Colonic mucosa (tissue), 4 donors: ENCODE measurements at places on chromosomes 2 and 18. TPM values are rescaled to one million over a fixed set of nuclear protein-coding genes. Genes with fewer than 3 reads are reported as not detected.

MYO1B gene
- 78.2 TPM for total RNA-seq

- no peak for DNase-seq
Observed at GRCh38 chr2:70145851-70146739, 44.7 kb downstream of the C2orf42 start.

DNA sequence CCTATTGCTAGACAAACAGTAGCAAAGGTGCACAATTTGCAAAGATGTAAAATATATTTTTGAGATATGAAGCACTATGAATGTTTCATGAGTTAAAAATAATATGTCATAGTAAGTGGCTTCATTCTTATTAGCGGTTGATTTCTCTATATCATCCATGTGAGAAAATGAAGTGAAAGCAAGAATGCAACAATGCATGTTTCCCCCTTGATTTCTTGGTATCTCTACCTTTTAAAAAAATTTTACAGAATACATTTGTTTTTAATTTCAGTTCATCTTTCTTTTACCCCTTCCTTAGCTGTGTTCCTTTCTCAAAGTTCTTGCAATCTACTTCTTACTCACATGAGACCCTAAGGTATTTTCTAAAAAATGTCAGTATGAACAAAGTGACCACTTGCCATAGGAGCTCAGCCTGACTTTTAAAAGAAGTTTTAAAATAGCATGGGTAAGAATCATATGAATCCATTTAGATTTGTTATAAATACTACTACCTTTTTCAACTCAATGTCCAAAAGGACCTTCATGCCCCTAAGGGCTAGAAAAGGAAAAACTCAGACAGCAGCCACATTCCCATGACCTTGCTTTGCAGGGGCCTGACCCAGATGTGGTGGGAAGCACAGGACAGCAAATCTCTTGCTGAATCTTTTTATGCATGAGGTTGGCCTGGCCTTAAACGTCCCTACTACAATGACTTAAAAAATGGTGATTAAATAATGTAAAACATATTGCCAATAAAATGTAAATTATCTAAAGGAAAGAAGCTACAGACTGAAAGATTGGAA lies 14.8 kb upstream of the SLC38A11 start:
- DNase-seq: no peak

GRCh38 chr18:50128506-50129271 lies 66.3 kb downstream of the MYO5B start:
- peak; percentile 87 for DNase-seq

- DNase-seq: no peak
Observed at GRCh38 chr2:112831946-112832840, 4.4 kb downstream of the IL1B start.

GRCh38 chr2:144117086-144117485 lies 402.8 kb downstream of the ZEB2 start:
- DNase-seq: no peak

GRCh38 chr2:237885111-237885930 lies 25.9 kb downstream of the RAMP1 start:
- DNase-seq: no peak

DNA sequence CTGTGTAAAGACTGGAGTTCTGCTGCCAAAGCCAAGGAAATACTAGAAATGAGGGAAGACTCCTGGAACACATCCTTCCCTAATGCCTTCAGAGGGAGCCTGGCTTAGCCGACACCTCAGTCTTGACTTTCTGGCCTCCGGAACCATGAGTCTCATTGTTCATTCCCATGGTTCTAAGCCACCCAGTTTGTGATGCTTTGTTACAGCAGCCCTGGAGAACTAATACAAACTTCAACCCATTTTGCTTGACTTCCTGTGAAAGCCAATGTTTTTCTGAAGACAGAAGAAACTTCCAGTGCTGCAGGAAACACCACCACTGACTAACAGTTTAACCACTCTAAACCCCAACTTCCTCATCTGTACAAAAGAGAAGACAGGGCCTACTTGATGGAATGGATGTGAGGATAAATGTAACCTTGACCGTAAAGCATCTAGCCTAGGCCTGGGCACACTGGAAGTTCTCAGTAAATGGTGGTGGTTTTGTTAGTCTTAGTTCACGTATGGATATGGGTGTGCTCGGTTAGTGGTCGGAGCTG lies 85.9 kb upstream of the RFX8 start:
- no peak for DNase-seq

- DNase-seq: no peak
Observed at GRCh38 chr2:85917887-85918795, 29.4 kb upstream of the ST3GAL5 start.

DNA sequence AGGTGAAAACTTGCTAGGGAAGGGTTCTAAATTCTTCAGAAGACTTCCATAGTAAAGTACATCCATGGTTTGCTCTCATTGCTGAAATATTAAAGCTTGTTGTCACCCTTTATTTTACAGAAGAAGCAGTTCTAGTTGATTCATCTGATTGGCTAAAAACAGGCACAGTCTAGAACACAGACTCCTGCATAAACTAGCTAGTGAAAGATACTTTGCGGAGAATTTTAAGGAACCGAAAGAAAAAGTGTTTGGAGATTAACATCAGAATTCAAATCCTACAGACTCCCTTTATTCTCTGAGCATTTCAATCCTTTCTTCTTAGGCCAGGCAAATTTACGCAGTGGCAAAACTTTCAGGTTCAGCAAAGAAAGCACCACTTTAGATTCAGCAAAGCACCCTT lies 1076.5 kb upstream of the ZEB2 start:
- no peak for DNase-seq

WDR12 gene
- total RNA-seq: 42.0 TPM

LRP2 gene
- total RNA-seq: not detected

GRCh38 chr2:236748801-236749200 lies 179.2 kb downstream of the ACKR3 start:
- no peak for DNase-seq

DNA sequence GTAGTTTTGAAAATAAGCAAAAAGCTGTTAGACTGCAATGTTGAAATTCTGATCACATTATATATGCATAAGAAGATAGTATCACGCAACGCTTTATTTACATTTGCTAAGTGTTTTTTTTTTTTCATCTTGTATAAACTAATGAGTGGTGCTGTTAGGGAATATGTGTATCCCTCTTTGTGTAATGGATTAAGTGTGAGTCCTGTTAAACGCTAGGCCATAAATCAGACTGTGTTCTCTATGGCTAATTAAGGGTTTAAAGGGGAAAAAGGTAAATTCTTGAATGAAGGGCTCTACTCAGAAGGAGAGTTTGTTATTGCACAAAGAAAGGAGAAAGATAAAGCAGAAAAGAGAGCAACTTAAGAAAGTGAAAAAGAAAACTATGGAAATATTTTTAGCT lies 4.8 kb upstream of the ASXL3 start:
- no peak for DNase-seq

- no peak for DNase-seq
Observed at GRCh38 chr2:159933727-159934049, 128.7 kb downstream of the PLA2R1 start.

DNA sequence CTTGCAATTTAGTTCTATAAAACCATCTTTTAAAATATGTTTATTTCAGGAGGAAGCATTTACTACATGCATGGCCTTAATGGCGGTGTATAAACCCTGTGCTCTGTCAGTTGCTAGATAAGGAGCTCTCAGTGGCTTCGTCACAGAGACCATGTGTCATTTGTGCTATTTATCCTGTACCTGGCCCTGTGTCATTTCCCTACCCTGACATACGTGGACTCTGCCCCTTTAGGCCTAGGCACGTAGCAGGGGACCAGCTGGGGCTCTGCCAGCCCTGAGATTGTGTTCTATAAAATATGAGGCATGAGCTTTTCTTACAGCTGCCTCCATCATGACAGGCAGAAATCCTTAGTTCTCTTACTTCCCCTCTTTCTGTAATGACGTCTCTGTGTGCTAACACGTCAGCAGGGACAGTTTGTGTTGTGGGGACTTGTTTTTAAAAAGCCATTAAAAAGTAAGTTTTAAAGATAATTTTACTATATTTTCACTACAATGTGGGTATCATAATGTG lies 88.0 kb downstream of the ITGB1BP1 start:
- peak; percentile 90 for DNase-seq

ARL6IP6 gene
- total RNA-seq: 21.2 TPM

- no peak for DNase-seq
Observed at GRCh38 chr2:150626934-150627411, 139.5 kb upstream of the RND3 start.

ZNF407 gene
- total RNA-seq: 8.1 TPM

- DNase-seq: peak; percentile 56
Observed at GRCh38 chr18:48832938-48833700, 117.6 kb downstream of the SMAD7 start.

PNPT1 gene
- 34.0 TPM for total RNA-seq

DNA sequence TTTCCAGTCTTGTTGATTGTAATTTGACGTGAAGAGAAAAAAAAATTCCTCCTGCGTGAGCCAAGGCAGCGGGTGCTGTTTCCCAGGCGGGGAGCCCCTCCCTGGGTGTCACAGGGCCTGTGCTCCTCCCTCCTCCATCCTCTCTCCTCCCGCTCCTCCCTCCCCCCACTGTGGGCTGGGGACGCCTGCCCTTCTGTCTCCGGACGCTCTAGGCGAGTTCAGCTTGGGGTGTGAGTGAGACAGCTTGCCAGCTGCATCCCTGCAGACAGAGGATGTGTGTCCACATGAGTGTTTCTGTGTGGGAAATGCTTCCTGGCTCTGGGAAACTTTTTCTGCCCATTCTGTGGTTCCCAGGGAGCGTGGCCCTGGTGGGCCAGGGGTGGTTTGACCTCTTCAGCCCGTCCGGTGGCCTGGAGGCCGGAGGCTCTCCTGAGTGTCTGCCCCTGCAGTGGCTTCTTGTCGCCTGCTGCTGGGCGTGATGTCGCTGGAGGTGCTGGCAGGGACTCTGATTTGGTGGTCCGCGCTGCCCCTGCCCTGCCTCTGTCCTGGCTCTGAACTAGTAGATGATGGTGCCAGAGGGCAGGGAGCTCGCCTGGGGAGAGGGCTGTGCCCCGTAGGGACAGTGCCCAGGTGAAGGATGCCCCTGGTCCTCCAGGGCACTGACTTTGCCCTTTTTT lies 96.4 kb downstream of the USP40 start:
- peak; percentile 42 for DNase-seq

GRCh38 chr2:239065962-239066361 lies 218.1 kb downstream of the TWIST2 start:
- no peak for DNase-seq
